D341Med (cell line): ENCODE measurements at places on chromosomes 2 and 18.

DNA sequence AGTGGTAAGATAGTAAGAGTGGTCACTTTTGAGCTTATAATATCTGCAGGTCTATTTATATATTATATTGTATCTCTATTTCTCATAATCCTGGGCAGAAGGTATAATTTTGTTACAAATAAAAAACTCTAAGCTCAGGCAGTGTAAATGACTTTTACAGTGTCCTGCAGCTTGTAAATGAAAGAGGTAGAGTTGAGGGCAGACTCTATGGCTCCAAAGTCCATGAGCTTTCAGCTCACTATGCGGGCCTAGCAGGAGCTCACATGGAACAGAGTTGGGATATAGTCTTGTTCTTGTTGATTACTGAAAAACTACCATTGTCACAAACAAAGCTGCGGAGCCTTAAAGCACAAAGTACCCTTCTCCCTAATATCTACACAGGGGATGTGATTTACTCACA is 361.4 kb downstream of the LNPK start:
- no peak for DNase-seq

- DNase-seq = no peak
Measured at GRCh38 chr2:239865059-239865639, 160.0 kb downstream of the NDUFA10 start.

- no peak for DNase-seq
Measured at GRCh38 chr2:25374827-25375226, 33.1 kb upstream of the DNMT3A start.

DNA sequence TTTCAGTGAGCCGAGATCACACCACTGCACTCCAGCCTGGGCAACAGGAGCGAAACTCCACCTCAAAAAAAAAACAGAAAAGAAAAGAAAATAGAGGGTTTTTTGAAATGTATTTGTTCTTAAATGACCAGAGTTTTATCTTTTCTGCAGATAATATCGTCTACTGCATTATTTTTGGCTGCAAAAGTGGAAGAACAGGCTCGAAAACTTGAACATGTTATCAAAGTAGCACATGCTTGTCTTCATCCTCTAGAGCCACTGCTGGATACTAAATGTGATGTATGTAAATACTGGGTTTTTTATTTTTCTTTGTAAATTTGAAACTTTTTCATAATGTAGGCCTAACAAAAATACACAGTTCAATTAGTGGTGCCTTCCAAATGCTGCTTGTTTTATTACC is 18.1 kb downstream of the CCNT2 start:
- DNase-seq = no peak

GRCh38 chr2:52144590-52144989 is 1112.7 kb upstream of the NRXN1 start:
- DNase-seq = no peak
